ENCODE measurements at places on chromosomes 5 and 9.

GRCh38 chr5:94613583-94613982, 4.8 kb downstream of the KIAA0825 start:
- DNase-seq: no peak

GRCh38 chr5:120452471-120452870, 11.6 kb upstream of the PRR16 start:
- DNase-seq: no peak

- DNase-seq: no peak
Measured at GRCh38 chr9:134208310-134208841, 44.0 kb upstream of the RNU6ATAC start.

DNA sequence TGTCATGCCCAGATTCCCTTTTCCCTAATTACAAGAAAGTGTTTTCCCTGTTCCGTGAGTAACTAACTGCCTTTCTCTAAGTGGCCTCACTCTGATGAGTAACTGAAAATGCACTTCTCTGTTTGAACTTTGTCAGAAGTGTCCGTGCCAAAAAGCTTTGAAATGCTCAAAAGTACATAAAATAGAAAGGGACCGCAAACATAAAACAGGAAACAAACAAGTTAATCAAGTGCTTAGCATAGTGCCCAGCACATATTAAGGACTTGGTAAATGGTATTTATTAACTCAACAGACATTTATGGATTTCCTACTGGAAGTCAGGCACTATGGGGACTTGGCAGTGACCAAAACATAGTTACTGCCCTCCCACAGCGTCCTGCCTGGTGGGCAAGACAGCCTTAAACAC, 22.3 kb downstream of the AQP3 start:
- no peak for DNase-seq

DNA sequence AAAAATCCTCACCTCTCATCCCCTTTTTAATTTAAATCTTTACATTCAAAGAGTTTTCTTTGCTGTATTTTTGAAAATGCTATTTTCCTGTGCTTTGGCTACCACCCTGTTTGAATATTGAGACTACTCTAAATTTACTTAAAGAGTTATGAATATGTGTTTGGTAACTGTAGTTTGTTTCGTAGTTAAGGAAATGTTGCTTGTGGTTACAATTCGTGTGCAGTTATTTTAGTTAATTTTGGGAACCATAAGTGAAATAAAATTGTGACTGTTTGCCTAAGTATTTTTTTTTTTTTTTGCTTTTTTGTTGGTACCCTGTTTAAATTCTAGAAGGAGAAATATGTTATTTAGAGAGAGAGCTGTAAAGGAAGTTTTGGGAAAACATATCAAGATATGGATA, 78.7 kb downstream of the XRCC4 start:
- DNase-seq: no peak

- DNase-seq: no peak
Measured at GRCh38 chr9:113771199-113771598, 104.9 kb upstream of the ZNF618 start.

DNA sequence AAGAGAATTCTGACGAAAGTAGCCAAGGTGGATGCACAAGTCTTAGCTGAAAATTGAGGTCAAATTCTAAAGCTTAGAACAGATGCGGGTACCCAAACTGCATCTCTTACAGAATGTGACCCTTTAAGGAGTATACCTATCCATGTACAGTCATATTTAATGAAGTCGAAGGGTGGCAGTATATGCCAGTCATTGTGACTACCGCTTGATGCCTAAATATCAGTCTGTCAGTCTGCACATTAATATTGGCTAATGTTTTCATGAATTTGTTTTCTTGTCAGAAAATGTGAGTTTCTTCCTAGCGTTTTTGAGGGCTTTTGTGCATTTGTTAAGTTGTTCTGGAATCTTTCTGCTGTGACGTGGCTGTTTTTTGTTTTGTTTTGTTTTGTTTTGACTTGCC, 264.5 kb upstream of the ELAVL2 start:
- no peak for DNase-seq

- DNase-seq: no peak
Measured at GRCh38 chr5:2415678-2416077, 335.8 kb downstream of the IRX2 start.

DNA sequence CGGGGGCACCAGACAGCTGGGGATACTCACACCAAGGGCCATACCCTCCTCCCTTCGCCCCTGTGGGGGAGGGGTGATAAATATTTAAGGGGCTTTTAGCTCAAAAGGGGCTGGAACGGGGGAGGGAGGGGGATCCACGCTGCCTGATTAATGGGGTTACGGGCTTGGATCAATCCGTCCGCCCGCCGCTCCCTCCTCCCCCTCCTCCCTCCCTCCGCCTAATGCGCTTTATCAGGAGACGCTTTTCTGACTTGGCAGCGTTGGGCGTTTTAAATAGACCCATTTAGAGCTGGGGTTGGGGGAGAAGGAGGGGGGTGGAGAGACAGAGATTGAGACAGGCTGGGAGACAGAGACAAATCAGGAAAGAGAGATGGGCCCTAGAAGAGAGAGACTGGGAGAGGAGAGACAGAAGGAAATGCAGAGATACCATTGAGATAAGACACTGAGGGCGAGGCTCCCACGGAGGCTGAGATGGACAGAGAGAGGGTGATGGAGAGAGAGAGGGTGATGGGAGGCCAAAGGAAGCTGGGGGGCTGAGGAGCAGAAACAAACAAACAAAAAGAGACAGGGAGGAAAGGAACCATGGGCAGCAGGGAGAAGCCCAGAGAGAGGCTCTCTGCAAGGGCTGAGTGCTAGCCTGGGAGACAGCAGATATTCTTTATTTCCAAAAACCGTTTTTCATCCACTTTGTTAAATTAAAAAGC, 10.3 kb downstream of the CNTFR start:
- DNase-seq: no peak

GRCh38 chr5:139984816-139985215, 58.3 kb downstream of the NRG2 start:
- DNase-seq: no peak

- DNase-seq: no peak
Measured at GRCh38 chr5:23105021-23105420, 251.9 kb upstream of the CDH12 start.

GRCh38 chr9:89366711-89367110, 48.4 kb downstream of the SECISBP2 start:
- no peak for DNase-seq

- DNase-seq: no peak
Measured at GRCh38 chr9:105150991-105151685, 93.3 kb upstream of the SLC44A1 start.

DNA sequence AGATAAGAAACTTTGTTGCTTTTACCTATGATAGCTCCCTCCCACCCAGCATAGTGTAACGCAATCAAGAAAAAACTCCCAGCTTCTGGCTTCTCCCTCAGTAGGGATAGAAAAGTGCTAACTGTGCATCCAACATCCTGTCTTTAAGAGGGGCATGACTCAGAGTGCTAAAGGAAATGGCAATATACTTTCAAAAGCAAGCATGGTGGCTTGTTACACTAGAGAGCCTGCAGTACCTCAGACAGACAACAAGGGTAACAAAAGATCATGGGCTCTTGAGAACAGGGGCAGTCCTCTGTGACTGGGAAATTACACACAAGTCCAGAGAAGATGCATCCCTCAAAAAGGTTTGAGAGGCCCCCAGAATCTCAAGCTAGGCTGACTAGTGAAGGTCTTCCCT, 37.8 kb downstream of the PRELID2 start:
- no peak for DNase-seq

- DNase-seq: no peak
Measured at GRCh38 chr9:1743121-1743960, 271.8 kb upstream of the SMARCA2 start.

DNA sequence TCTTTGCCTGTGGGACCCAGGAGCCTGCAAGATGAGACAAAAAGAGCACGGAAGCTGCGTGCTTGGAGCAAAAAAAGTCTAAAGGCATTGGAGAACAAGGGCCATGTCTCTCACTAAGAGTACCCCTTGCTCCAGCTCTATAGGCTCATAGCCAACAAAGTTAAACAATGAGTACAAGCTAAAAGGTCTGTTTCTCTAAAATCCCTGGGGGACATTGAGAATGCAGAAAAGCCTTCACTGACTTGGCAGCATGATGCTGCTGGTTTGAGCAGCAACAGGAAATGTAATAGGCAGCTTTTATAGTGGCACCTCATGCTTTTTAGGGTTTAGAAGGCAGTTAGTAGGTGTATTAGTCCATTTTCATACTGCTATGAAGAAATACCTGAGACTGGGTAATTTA, 287.5 kb downstream of the SMARCA2 start:
- no peak for DNase-seq

DNA sequence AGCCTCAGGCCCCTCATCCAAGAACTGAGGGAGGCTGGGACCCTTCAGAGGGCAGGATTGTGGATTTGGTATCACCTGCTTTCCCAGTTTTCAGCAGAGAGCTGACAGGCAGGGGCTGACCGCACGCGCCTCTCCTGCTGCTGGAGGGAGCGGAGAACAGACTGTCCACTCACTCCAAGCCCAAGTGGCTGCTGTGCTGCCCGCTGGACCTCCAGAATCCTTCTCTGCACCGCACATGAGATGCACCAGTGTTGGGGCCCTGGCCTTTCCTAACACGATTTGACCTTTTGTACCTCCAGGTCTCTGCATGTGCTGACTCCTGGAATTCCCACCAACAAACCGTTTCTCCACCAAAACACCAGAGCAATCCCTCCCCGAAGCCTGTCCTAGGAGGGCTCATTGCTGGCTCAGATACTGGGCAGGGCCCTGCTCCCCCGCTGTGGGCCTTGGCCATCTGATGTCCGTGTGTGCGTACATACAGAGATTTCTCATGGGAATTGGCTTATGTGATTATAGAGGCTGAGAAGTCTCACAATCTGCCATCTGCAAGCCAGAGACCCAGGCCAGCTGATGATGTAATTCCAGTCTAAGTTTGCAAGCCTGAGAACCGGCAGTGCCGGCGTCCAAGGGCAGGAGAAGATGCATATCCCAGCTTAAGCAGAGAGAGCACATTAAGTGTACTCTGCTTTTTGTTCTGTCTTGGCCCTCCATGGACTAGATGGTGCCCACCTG, 141.7 kb downstream of the GADD45G start:
- DNase-seq: no peak

DNA sequence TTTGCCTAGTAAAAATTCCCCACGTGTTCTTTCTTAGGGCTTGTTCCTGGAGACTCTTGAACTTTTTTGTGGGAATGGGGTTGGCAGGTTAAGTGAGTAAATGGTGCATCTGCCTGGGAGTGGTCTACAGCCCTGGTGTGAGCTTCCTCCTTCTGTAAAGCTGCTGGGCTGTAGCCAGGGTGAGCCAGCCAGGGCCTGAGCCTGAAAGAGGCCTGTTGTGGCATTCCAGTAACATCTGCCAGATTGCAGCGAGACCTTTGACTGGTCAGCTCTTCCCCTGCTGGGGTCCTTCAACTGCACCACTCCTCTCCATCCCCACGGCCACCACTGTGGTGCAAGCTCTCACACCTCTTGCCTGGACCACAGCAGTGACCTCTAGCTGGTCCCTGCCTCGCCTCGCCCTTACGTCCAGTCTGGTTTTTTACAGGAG, 47.5 kb downstream of the SLC22A5 start:
- no peak for DNase-seq

DNA sequence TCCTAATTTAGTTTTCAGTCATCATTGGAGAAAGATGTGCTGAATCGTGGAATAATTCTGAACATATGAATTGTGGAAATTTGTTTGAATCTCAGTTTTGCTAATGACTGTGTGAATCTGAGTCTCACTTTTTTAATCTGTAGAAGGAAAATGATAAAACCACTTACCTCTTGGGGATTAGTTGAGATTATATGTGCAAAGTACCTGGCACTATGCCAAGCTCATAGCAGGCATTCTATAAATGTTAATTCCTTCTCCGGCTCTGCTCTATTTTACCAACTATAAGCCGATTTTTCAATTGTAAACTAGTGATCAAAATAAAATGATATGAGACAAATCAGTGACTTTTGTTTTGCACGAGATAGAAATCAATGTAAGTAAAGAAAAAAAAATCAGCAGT, 290.8 kb downstream of the TRPM3 start:
- DNase-seq: no peak

DNA sequence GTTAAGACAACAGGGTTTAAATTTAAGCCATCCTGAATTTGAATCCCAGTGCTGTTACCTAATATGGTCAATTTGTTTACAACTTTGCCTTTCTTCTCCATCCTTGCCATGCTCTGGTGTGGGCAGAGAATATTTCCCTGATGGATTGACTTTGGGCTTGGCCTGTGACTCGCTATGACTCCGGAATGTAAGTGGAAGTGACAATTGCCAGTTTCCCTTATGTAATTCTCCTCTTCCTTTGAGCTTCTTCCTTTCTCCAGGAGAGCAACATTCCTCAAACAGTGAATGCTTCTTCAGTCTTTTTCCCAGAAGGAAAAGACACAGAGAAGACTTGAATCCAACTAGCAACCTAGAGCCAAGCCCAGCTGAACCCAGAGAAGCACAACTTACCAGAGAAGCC, 159.1 kb downstream of the LURAP1L start:
- DNase-seq: no peak

DNA sequence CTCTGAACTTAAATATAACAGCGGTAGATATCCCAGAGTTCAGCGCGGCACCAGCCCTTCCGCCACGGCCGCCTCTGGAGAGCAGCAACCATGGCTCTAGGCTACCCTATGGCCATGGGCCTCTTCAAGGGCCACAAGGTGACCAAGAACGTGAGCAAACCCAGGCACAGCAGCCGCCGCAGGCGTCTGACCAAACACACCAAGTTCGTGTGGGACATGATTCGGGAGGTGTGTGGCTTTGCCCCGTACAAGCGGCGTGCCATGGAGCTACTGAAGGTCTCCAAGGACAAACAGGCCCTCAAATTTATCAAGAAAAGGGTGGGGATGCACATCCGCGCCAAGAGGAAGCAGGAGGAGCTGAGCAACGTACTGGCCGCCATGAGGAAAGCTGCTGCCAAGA, 229.0 kb downstream of the ACTL7B start:
- DNase-seq: no peak

GRCh38 chr9:20564650-20565049, 57.6 kb downstream of the MLLT3 start:
- no peak for DNase-seq

DNA sequence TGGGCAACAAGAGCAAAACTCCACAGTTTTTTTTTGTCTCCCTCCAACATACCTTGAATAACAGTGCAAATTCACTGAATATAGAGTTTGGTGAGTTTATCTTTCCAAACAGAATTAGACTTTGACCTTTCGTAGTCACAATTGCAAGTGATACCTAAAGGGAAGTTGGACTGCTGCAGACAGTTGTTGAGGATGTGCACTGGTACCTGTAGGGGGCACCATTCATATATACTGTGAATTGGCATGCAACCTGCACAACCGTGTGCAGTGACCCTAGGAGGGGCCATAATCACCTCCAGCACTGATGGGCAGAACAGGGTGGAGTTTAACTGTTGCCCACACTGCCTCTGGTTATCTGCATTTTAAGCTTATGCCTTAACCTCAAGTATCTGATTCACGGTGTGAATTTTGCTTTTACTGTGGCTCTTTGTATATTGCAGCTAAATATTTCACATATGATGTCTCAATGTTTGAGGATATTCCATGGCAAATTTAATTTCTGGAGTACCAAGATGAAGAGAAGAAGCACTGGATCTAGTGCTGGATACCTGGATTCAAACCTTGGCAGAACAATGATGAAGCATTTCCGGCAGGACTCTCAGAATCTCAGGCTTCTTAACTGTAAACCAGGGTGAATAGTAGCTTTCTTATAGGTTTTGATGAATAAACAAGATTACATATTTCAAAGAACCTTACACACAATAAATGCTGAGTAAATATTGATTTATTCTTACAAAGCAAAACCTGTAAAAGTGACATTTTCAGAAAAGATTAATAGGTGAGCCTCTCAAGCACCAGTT, 144.3 kb downstream of the ACTBL2 start:
- no peak for DNase-seq

Data from NCI-H1417 treated with DMSO at 0.1 percent for 48 hours (cell line).